ENCODE measurements at places on chromosomes 13 and 19.

DNA sequence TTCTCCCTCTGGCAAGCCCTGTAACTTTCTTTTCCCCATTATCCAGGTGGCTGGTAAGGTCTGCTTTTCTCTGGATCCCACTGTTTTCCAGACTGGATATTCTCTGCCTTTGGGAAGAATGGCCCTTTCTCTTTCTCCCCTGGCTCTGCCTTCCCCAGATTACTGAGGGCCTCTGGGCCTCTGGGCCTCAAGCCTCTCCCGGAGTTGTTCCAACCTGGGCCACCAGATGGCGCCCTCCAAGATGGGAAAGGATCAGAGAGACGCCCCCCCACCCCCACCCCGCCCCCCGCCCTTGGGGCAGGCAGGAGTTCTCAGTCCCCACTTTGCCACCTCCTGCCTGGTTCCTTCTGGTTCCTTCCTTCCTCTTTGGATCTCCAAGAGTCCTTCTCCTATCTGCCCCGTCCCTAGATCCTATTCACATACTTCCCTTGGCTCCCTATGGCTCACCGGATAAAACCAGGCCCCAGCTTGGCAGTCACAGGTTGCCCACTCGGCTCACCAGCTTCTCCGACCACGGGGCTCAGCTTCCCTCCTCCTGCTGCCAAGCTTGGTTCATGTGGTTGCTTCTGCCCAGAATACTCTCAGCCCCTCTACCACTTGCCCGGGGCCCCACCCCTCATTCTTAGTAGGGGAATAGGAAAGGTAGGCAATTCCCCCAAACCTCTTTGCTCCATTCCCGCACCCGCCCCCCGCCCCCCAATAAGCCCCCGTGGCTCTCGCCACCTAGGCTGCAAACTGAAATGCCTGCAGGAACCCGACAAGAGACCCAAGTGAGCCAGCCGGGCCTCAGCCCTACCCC is 13.1 kb downstream of the EPS8L1 start:
- DNase-seq: peak; percentile 36

GRCh38 chr19:2578391-2578890 is 102.5 kb downstream of the GADD45B start:
- peak; percentile 52 for DNase-seq

DNA sequence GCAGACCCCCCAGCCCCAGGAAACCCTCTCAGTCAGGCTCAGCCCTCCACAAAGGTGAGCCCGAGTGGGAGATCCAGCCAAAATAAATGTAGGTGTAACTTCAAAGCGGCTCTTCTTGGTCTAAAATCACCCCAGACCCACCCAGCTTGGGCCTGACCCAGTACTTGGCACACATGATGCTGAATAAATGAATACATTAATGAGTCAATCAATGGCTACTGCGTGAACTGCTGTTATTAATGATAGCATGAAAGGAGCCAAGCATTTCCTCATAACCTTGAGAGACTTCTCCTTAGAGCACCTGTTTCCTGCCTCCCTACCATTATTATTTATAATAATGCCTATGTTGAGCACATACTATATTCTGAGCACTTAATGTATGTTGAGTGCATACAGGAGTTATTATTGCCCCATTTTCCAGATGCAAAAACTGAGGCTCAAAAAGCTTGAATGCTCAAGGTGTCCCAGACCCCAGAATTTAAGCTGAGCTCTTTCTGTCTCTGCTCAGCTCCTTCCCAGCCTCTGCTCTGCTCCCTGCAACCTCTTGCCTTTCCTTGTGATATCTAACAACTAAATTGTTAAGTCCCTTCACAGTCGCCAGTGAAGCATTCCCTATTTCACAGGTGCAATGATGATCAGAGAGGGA is 4.3 kb downstream of the NOTCH3 start:
- no peak for DNase-seq

DNA sequence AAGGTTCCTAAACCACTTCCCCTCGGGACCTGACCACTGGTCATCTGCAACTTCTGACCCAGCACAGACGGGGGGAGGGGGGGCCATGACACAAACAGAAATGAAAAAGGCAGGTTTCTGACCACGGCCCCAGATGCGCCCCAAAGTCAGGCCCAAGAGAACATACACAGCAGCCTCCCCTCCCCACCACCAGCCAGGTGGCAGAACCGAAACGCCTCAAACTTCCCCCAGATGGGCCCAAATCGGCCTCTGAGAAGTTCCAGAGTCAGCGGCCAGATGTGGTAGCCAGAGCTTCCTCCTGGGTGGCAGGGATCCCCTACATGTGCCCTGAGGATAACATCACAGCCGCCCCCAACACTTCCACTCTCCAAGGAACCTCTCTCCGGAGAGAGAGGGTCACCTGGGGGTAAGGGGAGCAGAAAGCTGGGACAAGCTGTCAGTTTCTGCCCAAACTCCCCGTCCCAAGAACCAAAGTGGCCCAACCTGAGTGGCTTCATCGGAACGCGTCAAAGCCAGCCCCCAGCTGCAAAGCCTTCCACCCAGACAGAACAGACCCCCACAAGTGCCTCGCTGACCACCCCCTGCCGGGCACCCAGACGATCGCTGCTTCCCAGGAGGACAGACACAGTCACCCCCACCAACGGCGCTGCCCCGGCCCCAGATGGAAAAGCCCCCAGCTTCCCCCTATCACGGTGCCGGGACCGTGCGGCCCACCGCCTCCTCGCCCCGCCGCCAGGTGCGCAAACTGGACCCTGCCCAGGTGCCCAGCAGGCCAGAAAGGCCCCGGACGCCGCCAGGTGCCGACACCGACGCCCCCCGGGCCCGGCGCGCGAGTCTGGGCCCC is 800 bp downstream of the ELL start:
- no peak for DNase-seq

- DNase-seq: peak; percentile 72
These were observed 485.1 kb downstream of the FOXO1 start for GRCh38 chr13:40181203-40181845.

DNA sequence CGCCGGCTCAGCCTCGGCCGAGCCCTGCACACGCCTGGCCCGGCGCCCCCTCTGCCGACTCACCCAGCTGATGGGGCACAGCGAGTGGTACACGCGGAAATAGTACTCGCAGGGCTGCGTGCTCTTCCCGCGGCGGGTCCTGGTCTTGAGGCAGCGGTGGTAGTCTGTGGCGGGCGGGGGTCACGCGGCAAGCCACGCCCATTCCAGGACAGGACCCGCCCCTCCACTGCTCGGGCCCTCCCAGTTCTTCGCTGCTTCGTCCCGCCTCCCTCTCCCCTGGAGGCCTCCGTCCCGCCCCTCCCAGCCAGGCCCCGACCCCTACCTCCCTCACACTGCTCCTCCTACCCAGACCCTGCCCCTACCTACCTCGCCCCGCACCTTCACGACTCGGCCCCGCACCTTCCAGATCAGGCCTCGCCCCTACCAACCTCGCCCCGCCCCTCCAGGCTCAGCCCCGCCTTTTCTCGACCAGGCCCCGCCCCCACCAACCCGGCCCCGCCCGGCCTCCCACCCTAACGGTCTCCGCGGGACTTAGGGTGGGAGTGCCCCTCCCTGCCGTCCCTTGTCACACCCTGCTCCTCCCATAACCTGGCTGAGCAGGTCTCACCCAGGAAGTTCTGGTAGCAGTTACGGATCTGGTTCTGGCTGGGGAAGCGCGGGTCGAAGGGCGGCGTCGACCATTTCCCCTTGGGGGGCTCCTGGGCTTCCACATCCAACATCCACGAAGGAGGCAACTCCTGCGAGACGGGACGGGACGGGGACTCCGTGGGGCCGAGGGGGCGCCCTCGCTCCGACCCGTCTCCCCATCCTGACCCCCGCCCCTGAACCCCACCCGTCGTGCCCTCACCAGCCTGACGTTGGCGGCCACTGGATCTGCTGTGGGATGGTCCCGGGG is 469 bp downstream of the COX6B2 start:
- DNase-seq: peak; percentile 68

- no peak for DNase-seq
These were observed 3.2 kb downstream of the NTF4 start for GRCh38 chr19:49061445-49061844.

All from foreskin fibroblast (primary cell).